GM23338 (cell line): ENCODE measurements at places on chromosomes 11 and 22.

- DNase-seq: no peak
These were observed 309.8 kb upstream of the CNTN5 start for GRCh38 chr11:98710986-98711385.

GRCh38 chr11:112785149-112785548 lies 176.1 kb upstream of the NCAM1 start:
- DNase-seq: no peak

DNA sequence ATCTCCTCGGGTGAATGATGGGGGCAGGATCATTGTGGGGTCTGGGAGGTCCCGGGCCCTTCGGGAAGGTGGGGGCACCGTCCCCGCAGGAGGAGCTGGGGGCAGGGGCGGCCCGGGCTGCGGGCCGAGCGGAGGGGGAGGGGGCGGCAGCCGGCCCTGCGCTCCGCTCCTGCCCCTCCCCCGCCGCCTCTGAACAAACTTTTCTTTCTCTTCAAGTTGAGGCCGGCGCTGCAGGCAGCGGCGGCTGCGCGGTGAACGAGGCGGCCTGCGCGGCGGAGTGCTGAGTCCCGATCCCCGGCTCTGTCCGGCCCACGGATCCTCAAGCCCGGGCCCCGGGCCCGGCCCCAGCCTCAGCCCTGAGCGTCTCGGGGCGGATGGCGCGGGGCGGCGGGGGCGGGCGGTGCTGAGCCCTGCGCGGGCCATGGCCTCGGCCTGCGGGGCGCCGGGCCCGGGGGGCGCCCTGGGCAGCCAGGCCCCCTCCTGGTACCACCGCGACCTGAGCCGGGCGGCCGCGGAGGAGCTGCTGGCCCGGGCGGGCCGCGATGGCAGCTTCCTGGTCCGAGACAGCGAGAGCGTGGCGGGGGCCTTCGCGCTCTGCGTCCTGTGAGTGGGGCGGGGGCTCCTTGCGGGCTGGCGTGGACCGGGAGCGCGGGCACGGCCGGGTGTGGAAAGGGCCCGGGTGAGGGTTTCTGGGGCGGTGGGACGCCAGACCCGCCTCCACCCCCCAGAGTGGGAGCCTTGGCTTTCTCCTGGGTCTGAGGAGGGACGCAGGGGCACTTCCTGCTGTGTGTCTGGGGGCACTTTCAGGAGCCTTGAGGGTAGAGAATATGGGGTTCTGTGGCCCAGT lies at the start of gene INPPL1:
INPPL1 (plus strand) TSS at position 204 of the 847 bp plus-strand sequence; CDS start at position 422, 218 bp downstream.
- peak; percentile 76 for DNase-seq

DNA sequence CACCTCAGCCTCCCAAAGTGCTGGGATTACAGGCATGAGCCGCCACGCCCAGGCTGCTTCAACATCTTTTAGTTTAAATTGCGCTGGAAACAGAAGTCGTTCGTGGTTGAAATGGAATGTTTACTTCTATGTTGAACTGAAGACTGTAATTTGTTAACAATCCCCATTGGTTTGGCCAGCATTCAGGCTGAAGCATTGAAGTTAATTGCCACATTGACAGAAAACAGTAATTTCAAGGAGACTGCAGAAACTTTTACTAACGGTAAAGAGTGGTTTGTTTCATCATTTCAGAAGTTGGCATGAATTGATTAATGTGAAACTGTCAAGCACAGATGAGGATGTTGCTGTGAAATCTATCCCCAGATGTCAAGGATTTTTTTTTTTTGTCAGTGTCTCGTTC lies 14.2 kb downstream of the AP5B1 start:
- DNase-seq: no peak

DNA sequence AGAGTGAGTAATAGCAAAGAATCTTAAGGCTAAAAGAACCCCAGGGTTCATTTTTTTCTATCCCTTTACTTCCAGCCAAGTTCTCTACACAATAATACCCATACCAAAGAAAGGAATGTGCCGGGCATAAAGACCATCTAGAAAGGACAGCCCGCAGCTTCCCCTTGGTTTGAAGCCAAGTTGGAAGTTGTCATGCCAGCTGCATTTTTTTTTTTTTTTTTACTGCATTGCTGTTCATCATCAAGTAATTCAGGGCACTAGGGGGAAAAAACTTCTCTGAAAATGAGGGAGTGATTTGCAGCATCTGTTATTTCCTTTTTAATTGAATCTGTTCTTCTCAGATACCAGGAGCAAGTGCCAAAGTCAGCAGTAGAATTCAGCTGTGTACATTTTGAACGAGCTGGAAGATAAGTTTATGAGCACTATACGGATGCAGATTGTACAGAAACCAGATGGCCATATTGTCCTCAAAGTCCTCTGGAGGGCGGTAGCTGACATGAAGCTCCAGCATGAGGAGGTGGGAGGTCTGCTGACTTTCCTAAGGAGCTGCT lies 56.4 kb downstream of the UBASH3B start:
- no peak for DNase-seq

DNA sequence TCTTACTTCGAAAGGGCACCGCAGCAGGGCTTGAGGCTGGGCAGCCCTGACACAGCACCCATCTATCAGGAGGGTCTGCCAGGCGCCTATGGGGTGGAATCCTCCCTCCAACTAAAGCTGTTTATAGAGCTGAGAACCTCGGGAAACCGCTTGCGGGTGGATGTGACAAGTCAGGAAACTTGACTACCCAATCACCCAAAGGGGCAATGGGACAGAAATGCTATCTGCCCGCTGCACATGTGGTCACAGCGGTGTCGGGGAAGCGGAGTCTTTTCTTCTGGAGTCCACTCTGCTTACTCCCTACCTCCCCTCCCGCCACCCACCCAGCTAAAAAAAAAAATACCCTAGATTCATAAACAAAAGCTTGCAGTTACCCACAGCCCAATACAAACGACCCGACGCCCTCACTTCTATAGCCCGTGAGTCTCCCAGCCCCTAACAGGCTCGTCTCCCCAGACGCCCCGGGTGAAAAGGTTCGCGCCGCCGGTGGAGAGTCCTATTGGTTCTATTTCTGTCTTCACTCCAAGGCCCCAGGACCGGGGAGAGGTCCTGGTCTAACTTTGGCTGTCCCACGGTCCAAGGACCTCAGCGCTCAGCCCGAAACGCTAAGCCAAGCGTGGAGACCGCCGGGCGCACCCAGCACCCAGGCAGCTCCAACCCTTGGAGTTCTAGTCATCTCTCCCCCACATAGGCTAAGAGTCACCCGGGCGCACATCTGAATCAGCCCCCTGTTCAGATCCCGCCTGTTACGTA lies 1.4 kb downstream of the TRPC6 start:
- peak; percentile 25 for DNase-seq

DNA sequence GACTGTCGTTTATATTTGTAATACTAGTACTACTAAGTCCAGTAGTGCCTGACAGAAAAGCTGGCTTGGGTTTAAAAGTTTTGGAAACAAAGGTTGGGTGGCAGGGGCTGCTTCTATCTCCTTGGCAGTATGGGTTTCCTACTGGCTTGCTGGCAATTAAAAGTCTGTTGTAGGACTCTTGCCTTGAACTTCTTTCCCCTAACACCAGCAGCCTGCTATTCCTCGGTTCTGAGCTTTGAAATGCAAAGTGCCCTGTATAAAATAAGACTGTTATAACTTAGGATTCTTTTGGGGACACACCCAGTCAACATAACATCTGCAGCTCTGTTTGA lies 1.3 kb downstream of the RNF169 start:
- no peak for DNase-seq

- no peak for DNase-seq
These were observed 22.8 kb upstream of the UVRAG start for GRCh38 chr11:75792127-75792731.

GRCh38 chr11:46382646-46383403 lies 1.4 kb downstream of the MDK start:
- peak; percentile 89 for DNase-seq

DNA sequence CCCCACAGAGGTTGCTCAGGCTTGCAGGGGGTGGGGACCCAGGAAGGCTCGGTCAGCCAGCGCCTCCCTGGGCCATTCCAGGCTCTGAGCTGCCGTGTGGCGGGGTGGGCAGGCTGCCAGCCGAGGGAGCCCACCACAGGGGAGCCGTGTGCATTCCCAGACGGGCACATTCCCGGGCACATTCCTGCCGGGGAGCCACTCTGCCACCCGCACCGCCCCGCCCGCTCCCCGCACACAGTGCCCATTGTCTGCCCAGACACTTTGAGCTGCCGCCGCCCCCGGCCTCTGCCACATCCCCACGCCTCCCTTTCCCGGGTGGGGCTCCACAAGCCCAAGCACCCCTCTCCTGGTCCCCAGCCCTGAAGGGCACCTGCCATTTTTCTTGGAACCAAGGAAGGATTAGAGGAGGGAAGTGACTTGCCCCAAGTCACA lies 27.4 kb downstream of the RPL3 start:
- no peak for DNase-seq

GRCh38 chr22:46612904-46613605 lies 7.1 kb upstream of the GRAMD4 start:
- DNase-seq: no peak

DNA sequence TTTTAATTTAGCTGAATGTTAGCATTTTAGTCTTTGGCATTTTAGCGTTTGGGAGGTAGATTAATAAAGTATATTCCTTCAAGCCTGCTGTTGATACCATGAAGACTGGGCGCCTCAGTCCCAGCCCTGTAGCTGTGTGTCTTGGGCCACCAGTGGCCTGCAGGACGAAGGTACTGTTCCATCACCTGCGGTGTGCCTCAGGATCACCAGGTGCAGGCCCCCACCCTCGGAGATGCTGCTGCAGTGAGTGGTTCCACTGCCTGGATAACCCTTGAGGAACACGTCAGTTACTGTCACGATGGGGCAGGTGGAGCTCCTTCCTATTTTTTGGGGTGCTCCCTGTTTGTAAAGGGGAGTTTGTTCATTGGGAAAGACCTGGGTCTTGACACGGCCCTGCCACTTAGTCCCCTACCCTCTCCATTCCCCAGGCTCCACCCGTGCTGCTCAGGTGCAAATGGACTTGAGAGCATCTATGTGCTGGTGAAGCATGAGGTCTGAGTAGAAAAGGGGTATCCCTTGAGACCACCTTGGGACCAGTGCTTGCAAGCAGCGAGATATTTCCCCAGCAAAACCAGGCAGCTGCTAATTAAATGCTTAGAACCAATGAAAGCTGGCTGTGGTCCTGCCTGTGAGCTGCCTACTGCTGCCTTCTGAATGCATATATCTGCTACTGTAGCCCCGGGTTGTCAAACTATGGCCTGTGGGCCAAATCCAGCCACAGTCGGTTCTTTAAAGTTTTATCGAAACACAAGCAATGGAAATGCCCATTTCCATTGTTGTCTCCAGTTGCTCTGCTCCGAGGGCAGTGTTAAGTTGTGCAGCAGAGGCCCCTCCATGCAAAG lies 28.7 kb downstream of the INCENP start:
- no peak for DNase-seq

GRCh38 chr22:26481112-26481693 lies 2.4 kb downstream of the HPS4 start:
- no peak for DNase-seq

DNA sequence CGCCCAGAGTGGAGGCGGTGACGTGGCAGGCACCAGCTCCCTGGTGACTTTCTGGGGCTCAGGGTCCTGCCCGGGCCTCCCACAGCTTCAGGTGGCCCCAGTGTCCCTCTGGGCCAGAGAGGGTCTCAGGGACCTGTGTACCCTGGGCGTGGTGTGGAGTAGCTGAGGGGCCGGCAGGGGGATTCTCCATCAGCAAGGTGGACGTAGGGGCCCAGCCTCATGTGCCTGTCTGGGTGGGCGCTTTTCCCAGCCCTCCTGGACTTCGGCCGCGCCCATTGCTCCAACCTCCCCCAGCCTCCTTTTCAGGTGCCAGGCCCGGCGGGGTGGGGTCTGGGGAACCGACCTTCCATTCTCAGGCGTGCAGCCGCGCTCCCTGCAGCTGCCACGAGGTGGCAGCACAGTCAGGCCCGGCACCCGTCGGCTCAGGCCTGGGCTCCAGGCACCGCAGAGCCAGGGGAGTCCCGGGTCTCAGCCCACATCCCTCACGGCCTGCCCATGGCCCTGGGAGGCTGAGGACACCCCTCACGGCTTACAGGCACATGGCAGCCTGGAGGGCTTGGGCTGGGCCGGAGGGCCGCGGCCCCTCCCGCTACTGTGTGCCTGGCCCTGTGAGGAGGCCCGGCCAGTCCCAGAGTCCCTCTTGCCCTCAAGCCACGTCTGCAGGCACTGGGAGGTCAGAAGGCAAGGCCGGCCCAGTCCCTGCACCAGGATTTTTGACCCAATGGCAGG lies 19.9 kb upstream of the MUC5B start:
- peak; percentile 88 for DNase-seq

DNA sequence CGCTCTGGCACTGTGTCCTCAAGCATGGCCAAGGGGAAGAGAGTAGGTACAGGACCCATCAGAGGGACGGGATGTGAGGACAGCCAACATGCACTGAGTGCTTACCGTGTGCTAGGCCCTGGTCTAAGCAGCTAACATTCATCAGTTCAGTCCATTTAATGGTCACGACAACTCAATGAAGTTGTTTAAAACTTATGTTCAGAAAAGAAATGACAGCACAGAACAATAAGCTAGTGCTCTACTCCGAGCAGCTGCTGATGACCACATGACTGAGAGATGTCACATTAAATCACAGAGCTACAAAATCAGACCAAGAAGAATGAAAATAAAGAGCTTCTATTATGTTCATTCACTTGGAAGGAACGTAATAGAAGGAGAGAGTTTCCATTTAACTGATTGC lies 26.3 kb downstream of the PRDM10 start:
- DNase-seq: no peak

DNA sequence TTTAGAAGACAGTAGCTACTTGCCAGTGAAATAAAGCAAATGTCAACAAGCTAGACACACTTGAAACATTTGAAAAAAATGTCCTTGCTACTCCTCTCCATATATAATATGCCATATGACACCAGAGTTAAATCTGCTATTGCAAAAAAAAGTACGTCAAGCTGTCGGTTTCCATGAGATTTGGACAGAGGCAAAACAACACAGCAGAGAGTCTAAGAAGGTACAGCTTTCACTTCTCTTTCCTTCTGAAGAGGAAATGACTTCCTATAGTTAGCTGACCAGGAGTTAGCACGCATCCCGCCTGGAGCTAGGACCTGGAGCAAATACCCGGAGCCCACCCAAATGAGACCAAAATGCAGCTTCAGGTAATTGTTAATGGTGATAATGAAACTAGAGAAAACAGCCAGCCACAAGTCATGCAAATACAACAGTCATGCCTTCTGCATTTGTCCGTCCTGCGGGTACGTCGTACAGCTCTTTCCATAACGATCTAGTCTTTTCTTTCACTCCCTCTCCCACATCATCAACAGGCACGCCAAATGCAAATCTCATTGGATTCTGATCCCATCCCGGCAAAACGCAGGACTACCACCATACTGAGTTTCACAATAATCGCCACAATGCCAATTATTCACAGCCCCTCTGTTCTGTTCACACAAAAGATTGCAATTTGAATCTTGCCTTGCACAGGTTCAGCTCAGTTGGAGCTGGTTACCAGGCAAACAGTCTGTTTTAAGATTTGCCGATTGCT lies 395.0 kb upstream of the CCDC90B start:
- no peak for DNase-seq
